ENCODE measurements at places on chromosomes 12 and 14.

GRCh38 chr14:30796707-30797106 is 77.7 kb upstream of the COCH start:
- DNase-seq = no peak

DNA sequence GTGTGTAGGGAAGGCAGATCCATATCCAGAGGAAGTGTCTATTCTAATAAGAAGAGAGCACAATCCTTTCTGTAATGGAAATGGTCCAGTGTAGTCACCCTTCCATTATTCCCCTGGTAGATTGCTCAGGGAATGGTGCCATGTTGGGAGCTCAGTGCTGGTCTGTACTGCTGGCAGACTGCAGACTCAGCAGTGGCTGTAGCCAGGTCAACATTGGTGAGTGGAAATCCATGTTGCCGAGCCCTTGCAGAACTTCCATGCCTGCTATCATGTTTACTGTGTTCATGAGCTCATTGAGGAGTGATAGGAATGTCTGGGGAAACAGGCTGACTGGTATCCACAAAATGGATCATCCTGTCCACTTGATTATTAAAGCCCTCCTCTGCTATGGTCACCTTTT is 128.7 kb downstream of the MIPOL1 start:
- no peak for DNase-seq

DNA sequence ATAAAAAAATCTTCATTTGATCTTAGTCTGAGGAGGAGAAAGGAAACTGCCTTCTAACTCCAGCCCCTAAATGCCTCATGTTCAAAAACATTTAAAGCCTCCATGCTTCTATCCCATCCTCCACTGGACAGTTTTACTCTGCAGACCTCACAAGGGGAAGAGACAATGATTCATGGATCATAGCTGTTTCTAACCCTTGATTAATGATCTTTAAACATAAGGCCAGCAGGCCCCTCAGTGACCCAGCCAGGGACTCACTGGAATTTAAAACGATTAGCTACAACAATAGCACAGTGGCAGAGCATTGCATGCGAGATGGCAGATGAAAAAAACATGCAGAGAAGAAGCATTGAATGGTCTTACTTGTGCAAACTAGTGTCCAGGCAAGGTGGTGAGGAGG is 6.0 kb downstream of the DCTN2 start:
- DNase-seq = no peak

DNA sequence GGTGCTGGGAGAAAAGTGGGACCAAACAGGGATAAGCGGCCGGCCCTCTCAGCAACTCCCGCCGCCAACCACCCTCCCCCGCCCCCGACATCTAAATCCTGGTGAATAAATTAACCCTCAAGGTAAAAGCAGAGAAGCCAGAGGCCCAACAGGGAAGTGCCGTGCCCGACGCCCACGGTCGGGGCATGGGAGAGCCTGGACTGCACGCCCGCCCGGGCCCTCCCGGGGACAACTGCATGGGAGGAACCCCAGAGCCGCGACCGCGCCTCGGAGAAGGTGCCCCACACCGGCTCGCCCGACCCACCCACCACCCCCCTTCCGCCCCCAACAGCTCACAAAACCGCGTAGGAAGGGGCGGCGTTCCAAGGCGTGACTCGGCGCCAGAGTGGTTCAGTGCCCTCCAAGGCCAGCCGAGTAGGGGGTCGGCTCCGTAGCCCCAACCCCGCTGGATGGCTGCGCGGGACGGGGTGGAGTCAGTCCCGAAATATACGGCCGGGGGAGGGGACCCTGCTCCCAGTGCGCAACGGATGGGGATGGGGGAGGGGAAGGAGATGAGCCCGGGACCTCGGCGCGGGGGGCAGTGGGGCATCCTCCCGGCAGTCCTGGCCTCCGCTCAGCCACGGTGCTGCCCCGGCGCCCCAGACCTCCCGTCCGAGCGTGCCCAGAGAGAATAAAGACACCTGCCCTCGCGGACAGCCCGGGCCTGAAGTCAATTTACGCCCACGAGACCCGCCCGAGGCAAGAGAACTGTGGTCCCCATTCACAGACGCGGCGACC is 732 bp downstream of the SLC25A29 start:
- no peak for DNase-seq

GRCh38 chr14:65062096-65063075 is 39.9 kb downstream of the MAX start:
- DNase-seq = no peak

GRCh38 chr12:100453951-100454350 is 19.7 kb upstream of the NR1H4 start:
- no peak for DNase-seq

- DNase-seq = no peak
Observed at GRCh38 chr14:95444132-95445129, 72.0 kb downstream of the SYNE3 start.

- DNase-seq = no peak
Observed at GRCh38 chr12:3132636-3133404, 55.6 kb downstream of the TSPAN9 start.

DNA sequence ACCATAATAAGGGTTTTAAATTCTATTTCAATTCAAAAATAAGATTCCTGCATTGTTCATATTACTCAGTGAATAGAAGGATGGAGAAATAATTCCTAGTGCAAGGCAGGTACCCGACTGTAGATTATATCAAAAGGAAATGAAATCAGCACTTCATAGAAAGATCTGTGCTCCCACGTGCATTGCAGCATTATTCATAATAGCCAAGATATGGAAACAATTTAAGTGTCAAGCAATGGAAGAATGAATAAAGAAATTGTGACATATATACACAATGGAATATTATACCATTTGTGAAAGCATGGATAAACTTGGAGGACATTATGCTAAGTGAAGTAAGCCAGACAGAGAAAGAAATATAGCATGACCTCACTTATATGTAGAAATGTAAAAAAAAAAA is 53.8 kb downstream of the SLC6A15 start:
- DNase-seq = no peak

- no peak for DNase-seq
Observed at GRCh38 chr12:56989861-56990610, 16.3 kb downstream of the ZBTB39 start.

GRCh38 chr12:6383572-6384498 is at the start of gene LTBR:
TSS of gene LTBR (plus strand) at chr12:6384162. CDS start at chr12:6384359, 197 bp downstream.
- no peak for DNase-seq

GRCh38 chr12:51980809-51981127 is 26.0 kb upstream of the TAMALIN start:
- no peak for DNase-seq

- DNase-seq = no peak
Observed at GRCh38 chr12:110857528-110857927, 10.7 kb downstream of the CCDC63 start.

DNA sequence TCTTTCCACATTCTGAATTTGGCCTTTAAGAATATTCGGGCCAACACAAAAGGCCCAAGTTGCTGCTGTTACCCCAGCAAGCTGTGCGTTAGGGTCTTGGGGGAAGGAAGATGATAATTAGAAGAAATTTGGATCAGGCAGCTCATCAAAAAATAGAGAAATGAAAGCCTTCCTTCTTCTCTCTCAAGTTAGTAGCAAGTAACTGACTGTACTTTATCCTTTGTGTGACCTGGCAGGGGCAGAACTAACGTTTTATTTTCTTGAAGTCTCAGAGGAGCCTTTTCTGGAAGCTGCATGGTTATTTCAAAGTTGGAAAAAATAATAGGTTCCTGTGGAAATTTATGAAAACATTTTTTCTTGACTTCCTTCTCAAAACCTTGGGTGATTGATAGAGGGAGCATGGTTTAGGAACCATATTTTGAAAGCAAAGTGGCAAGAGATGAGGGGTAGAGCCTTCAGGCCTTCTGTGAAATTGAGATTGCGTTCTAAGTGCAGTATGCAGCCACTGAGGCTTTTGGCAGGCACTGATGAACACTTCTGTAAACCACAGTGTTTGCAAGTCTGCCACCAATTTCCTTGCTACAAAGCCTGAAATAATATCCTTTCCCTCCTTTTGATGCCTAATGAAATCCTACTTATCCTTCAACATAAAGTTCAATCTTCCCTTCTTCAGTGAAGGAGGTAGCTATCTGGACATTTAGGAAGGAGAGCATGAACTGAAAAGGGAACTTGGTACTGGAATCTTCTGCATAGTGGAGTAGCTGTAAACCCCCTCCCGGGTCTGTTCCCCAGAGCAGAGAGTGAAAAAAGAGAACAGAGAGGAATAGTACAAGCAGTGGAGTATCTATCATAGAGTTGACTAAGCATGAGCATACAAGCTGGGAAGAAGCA is 123.2 kb downstream of the FGD4 start:
- DNase-seq = peak; percentile 68

- no peak for DNase-seq
Observed at GRCh38 chr14:24706351-24706750, 72.4 kb upstream of the GZMB start.

DNA sequence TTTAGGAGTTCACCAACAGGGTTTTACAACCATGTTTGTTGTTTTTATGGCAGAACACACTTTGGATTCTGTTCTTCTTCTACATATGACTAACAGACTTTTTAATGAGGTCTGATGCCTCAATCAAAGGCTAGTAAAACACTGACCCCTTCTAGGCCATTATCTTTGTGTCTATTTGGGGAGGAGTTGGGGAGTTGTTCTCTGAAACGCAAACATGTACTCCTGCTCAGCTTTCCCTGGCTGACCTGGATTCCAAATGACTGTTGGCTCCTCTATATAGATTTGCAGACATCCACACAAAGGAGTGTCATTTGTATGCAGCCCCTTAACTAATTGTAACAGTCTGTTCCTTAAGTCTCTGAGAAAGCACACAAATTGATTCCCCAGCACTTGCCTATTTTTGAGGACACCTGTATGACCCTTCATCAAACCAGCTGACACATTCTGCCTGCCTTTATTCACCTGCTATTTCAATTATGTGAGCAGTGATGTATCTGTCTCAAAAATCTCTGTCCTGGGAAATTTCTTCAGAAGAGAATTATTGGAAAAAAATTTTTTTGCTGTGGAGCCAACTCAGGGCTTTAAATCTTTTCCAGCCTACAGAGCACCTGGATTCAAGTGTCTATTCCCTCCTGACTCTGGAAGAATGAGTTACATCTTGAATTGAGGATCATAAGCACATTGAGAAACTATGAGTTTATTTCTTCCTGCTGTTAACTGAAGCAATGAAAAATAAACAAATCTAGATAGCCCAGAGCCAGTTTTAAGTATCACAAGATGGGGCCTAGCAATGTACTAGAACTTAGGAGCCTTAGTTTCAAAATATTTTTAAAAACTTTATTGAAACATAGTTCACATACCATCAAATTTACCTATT is 417.2 kb downstream of the RAD51B start:
- DNase-seq = no peak

- no peak for DNase-seq
Observed at GRCh38 chr14:98959410-98959809, 312.6 kb downstream of the BCL11B start.

DNA sequence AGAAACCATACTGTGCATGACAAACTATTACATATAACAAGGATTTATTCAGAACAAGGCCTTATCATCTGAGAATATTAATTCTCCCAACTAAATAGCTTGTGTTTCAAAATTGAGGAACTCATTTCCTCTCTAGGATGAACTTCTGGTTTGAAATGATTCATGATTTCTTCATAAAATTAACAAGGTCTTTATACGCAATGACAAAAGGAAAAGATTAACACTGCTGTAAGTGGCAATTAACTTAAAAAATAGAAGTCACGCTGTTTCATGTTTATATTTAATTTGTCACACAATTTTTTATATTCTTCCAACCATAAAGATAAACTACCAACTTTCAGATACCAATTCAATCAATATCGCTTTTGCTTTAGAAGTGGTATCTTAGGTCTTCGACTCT is 80.8 kb downstream of the GRIP1 start:
- no peak for DNase-seq

GRCh38 chr14:77026930-77027537 is 1.5 kb downstream of the IRF2BPL start:
- no peak for DNase-seq

DNA sequence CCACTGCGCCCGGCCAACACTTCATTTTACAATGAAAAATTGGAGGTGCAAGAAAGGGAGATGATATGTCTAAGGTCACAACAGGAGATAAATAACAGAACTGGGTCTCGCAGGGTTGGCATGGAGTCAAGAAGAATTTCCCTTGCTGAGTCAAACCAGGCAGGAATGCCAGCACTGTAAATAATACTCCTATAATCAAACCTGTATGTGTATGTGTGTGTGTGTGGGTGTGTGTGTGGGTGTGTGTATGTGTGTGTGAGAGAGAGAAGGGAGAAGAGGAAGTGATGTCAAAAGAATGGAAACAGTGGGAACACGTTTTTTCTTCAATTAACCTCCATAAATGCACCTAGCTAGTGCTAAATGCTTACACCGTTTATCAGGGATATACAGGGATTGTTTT is 70.4 kb downstream of the TMEM116 start:
- no peak for DNase-seq

- no peak for DNase-seq
Observed at GRCh38 chr12:58889557-58889956, 30.7 kb downstream of the LRIG3 start.

DNA sequence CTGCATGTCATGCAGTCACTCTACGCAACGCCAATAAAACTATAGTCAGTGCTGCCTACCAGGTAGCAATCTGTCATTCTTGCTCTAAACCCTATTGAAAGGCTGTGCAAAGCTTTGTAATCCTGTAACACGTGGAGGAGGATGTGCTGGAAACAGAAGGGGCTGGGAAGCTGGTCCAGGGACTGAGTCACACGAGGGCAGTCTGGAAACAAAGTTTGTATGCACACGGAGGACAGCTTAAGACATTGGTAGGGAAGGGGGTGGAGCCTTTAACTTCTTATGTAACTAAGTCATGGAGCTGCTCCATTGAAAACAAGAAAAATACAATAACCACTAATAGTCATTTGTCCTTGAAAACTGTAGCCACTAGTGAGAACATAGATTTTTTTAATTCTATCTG is 128.0 kb downstream of the BCAT1 start:
- DNase-seq = no peak

- DNase-seq = no peak
Observed at GRCh38 chr12:26723379-26724308, 109.3 kb downstream of the ITPR2 start.

Measured in AML-193 (cell line).